ENCODE measurements at places on chromosomes 13 and 19.
A peak's percentile ranks its signal among the peaks of the same experiment; 100 is the strongest.

GRCh38 chr13:50690006-50690405 is 153.5 kb downstream of the DLEU7 start:
- DNase-seq: no peak

- DNase-seq: no peak
Observed at GRCh38 chr13:43512221-43512620, 274.6 kb downstream of the ENOX1 start.

GRCh38 chr13:77338961-77339401 is 12.1 kb upstream of the MYCBP2 start:
- no peak for DNase-seq

GRCh38 chr13:35485424-35485823 is 8.9 kb upstream of the MAB21L1 start:
- no peak for DNase-seq

- no peak for DNase-seq
Observed at GRCh38 chr19:50518091-50519005, 4.6 kb upstream of the ASPDH start.

- peak; percentile 31 for DNase-seq
Observed at GRCh38 chr13:97141564-97142005, 80.5 kb upstream of the MBNL2 start.

DNA sequence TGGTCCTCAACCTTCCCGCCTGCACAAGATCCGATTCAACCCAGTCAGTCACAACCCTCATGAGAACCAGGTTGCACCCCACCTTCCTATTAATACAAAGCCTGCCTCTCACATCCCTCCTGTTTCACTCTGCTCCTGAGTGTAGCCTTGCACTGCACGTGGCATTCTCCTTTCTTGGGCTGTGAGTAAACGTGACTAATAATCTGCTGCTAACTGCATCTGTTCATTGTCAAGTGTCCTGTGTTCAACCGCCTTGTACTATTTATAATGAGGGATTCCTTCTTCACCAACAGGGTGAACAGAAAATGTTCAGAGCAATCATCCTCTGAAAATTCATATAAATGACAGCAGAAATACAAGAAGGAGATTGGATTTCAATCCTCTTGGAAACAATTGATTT is 1608.2 kb downstream of the SLITRK5 start:
- DNase-seq: no peak

GRCh38 chr13:100513171-100513570 is 75.4 kb downstream of the GGACT start:
- DNase-seq: no peak

- no peak for DNase-seq
Observed at GRCh38 chr19:293436-294110, 2.4 kb upstream of the PLPP2 start.

- no peak for DNase-seq
Observed at GRCh38 chr13:80923907-80924306, 583.0 kb upstream of the SPRY2 start.

- DNase-seq: peak; percentile 97
Observed at GRCh38 chr19:9309139-9309973, at the start of gene ZNF699. Gene ZNF699 (minus strand): TSS chr19:9309838. CDS start chr19:9305119, 4,719 bp downstream.

- no peak for DNase-seq
Observed at GRCh38 chr19:33444562-33445441, 71.3 kb downstream of the CEBPG start.

- no peak for DNase-seq
Observed at GRCh38 chr19:43814663-43815352, 12.3 kb upstream of the ZNF283 start.

- DNase-seq: no peak
Observed at GRCh38 chr13:95480791-95481780, 71.4 kb upstream of the CLDN10 start.

- DNase-seq: no peak
Observed at GRCh38 chr13:20400774-20401173, 124.9 kb downstream of the CRYL1 start.

- no peak for DNase-seq
Observed at GRCh38 chr19:5533257-5533656, 34.5 kb downstream of the TINCR start.

- DNase-seq: no peak
Observed at GRCh38 chr19:34364830-34365462, at the start of gene GPI. Gene GPI (plus strand): TSS chr19:34365196. CDS start chr19:34365267, 71 bp downstream.

- no peak for DNase-seq
Observed at GRCh38 chr13:112447761-112448603, 71.8 kb downstream of the SPACA7 start.

DNA sequence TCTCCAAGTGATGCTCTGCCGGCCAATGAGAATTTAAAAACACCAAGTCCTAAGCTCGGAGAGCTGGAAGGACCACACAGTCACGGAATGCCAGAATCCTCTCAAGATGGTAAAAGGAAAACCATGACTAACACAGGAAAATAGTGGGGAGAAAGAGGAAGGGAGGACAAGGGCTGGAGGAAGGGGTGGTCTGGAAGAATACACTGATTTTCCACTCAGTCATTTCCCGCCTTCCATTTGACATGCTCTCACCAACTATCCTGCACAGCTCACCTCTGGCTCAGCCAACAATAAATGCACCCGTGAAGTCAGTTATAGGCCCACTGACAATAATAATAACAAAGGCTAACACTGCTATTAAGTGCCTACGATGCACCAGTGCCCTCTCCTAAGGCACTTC is 31.5 kb downstream of the SLC7A1 start:
- DNase-seq: no peak

- no peak for DNase-seq
Observed at GRCh38 chr13:24648983-24649687, 31.1 kb upstream of the ATP12A start.

- no peak for DNase-seq
Observed at GRCh38 chr19:30631033-30631370, 258.8 kb downstream of the ZNF536 start.

- no peak for DNase-seq
Observed at GRCh38 chr13:37618554-37618953, 20.0 kb upstream of the POSTN start.

DNA sequence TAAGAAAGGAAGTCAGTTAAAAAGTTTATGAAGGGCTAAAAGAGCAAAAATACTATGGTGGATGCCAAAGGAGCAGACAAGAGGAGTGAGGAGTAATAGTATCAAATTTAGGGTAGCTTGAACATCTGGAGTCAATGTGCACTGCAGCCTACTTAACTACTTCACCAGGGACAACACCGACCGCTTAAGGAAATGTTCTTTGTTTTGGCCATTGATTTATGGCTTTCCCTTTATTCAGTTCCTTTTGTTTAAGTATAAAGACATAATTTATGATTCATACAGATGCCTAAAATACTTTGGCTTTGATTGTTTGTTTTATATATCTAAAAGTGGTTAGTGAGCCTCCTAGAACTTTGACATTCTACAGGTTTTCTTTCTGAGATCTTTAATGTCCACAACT is 276.3 kb upstream of the PRR20A start:
- no peak for DNase-seq

DNA sequence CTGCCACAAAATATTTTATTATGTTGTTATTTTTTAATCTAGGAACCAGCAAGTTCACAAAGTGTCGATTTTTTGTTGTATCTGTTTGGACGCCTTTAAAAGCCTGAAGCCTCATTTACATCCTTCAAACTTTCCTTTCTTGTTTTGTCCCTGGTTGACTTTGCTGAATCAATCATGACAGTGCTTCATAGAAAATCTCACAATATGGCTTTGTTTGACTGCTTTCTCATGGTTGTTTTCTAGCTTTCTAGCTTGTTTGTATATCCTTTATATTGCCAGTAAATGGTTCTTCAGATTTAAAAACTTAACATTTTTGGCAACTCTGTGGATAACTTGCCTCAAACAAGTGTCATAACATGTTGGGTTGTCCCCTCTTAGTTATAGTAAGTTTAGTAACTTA is 84.1 kb upstream of the ATXN8OS start:
- DNase-seq: no peak

DNA sequence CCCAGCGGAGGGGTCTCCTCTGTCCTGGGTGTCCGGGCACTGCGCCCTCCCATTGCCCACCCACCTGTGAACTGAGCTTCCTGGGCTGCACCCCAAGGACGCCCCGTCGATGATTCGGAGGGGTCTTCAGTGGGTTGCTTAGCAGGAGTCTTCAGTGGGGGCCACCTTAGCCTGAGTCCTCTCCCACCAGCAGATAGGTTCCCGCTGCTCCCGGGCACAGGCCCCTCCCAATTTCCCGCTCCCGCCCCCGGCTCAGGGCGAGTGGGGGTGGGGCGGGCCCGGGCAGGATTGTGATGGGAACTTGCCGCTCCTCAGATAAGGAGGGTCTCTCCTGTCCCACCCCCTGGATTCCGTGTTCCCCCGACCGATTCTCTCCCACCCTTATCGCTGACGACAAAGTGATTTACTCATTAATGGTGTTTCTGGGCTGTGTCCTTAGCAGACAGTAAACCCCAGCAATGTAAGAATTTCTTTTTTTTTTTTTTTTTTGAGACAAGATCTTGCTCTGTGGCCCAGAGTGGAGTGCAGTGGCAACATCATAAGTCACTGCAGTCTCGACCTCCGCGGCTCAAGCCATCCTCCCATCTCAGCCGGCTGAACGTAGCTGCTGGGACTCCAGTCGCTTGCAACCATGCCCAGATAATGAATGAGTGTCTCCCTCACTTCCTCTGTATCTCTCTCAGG is 655 bp upstream of the S1PR5 start:
- no peak for DNase-seq

DNA sequence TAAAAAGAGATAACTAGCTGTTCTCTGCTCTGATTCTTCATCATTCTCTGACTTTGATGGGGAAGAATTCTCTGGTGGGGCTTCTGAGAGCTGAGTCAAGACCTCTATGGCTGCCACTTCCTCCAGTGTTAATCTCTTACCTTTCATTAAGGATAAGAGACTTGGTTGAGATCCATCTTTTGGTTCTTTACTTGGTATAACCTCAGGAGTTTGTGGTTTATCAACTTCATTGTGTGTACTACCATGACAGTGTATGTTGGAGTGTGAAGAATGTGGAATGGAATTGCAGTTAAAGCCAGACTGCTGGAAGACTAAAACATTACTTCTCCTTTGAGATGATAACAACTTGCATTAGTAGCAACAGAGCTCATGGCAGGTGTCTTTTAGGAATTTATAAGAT is 222.0 kb downstream of the SLITRK5 start:
- DNase-seq: no peak

GRCh38 chr19:570251-570686 is 2.1 kb upstream of the BSG start:
- DNase-seq: no peak

DNA sequence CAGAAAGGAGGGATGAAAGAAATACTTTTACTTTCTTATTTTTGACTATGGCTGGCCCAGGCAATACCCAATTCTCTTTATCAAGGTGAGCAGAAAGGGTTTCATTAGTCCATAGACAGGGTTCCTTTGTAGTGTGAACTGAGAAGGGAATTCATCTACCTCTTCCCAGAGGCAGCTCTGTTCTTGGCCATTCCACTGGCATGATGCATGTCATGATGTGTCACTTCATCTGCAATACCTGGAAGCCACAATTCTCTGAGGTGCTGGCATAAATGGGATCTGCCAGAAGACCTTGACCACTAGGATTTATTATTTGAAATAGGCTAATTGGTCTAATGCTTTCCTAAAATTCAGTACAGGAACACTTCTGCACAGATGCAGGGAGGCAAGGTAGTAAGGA is 542.8 kb downstream of the RFC3 start:
- DNase-seq: no peak

DNA sequence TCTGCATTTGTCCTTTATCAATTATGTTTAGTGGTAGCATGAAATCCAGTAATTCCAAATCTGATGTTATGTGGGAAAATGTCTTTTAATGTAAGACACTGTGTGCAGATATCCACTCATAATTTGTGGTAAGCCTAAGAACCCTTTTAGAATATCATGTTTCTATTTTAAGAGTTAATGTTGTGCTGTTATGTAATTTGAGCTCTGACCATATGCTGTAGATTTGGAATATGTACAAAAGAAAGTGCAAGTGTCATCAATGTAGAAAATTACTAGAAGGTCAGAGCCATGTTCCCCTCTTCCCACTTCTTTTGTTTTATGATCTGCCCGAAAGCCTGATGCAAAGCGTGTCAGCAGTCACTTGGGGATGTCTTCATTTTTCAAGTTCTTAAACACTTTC is 44.5 kb downstream of the SCEL start:
- DNase-seq: no peak

GRCh38 chr13:39811051-39811450 is 155.6 kb downstream of the COG6 start:
- no peak for DNase-seq

- DNase-seq: no peak
Observed at GRCh38 chr13:71589032-71589431, 278.0 kb downstream of the DACH1 start.

DNA sequence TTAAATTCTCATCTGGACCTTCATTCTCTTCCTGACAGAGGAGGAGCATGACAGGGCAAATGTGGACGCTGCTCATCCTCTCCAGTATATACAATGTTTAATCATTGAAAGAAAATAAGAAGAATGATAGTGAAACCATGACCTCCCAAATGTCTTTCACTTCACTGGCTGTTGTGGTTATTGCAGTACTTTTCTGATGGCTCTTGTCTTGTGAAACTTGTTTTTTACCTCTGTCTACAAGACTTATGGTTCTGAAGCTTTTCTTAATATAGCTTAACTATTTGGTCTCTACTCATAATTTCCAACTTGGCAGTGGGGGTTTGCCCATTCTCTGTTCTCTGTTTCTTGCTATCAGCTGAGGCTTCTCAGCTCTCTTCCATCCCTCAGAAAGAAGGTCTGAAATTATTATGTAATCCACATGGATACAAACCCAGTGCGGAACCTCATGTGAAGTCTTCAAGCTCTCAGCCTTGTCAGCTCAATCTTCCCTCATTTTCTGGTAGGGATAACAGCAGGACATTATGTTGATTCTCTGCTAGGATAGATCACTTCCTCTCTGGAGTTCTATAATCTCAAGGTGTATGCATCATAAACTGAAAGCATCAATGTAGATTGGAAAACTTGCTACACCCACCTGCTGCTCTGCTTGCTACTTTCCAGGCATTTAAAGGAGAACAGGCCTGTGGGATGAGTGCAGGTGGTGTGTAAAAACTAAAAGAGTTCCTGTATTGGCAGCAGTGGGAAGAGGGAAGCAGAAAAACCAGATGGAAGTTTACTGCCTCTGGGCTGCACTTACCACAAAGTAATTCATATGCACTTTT is 250.3 kb upstream of the HTR2A start:
- no peak for DNase-seq

DNA sequence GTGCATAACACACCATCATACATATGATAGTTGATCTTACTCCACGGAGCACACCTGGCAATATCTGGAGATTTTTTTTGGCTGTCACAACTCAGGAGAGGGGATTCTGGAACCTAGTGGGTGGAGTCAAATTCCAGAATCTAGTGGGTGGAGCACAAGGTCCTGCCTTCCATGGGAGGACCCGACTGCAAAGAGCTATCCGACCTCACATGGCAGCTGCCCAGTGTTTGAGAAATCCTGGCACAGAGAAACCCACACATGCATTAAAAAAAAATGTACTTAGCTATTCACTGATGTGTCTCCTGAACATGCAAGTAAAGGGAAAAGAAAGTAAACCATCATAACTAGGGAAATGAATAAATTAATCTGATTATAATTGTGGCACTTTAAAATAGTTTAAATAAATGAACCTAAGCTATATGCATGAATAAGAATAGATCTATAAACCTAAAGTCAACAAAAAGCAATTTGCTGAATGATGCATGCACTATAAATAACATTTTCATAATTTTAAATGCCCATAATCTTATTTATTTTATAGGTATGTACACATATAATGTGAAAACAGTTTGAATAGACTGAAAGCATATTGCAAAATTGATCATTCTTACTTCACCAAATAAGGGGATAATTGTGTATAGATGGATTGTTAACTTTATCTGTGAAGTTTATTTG is 300.3 kb downstream of the MYO16 start:
- no peak for DNase-seq

Measured in HS-5 (cell line).